ENCODE measurements at places on chromosomes 2 and 18. TPM values are rescaled to one million over a fixed set of nuclear protein-coding genes. Genes with fewer than 3 reads are reported as not detected.

DNA sequence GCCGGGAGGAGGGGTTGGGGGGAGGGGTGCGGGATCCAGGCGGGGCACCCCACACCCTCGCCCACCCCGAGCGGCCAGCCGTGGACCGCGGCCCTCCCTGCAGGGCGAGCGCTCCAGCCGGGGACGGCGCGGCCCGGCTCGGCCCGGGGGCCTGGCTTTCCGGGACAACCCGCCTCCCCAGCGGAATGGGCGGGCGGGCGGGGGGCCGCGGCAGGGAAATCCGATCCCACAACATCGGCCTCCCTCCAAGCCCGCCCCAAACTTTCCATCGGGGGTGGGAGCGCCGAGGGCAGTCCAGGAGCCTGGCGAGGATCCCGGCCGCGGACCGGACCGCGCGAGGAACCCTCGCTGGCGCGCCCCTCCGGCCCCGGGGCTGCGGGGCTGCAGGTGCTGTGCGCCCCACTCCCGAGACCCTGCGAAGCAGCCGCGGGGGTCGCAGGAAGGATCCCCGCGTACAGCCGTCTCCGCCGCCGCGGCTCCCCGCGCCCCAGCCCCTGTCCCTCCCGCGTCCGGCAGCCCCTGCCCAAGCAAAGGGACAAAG is 529 bp downstream of the SEMA4C start:
- DNase-seq, result peak; percentile 96

GRCh38 chr2:174248187-174248997 is at the start of gene OLA1:
OLA1 (minus strand) TSS chr2:174248532; CDS start chr2:174246815, 1,717 bp downstream.
- DNase-seq, result peak; percentile 96

The ECEL1 gene
- total RNA-seq, result 6.1 TPM

DNA sequence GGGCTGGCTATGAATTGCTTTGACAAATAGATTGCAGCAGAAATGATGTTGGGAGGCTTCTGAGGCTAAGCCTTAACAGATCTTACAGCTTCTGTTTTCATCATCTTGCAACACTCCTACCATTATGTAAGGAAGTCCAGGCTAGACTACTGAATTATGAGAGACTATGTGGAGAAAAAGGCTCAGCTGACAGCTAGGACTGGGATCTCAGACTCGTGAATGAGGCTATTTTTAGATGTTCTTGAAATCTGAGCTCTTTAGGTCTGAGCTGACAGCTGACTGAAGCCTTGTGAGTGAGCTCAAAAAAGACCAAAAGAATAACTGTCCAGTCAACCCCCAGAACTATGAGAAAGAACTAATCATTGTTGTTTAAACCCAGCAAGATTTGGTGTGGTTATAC is 70.3 kb downstream of the VWC2L start:
- no peak for DNase-seq

- DNase-seq, result no peak
Measured at GRCh38 chr2:65030476-65031332, 25.5 kb upstream of the CEP68 start.

- DNase-seq, result no peak
Measured at GRCh38 chr2:10428355-10428754, 19.8 kb downstream of the ODC1 start.

- no peak for DNase-seq
Measured at GRCh38 chr2:20148923-20149702, 75.8 kb downstream of the SDC1 start.

DNA sequence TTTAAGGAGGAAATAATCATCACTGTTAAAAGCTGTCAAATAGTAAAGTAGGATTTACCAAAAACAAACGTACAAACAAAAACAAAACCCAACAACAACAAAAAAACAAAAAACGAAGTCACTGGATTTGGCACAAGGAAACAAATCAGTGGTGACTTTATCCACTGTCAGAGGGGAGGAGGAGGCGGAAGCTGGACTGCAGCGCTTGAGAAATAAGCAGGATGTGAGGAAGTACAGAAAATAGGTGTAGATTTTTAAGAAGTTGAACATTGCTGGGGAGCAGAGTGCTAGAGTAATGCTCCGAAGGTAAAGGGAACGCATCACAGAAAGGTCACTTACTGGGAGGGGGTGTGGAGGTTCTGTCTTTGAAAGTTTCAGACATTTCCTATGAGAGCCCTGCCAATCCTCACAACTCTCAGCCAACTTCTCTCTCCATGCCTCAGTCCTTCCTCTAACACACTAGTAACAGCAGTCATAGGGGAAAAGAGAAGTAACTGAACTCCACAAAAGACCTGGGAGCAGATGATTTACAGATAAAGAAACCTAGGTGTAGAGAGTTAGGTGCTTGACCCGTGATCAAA is 220.2 kb upstream of the SMAD7 start:
- no peak for DNase-seq

DNA sequence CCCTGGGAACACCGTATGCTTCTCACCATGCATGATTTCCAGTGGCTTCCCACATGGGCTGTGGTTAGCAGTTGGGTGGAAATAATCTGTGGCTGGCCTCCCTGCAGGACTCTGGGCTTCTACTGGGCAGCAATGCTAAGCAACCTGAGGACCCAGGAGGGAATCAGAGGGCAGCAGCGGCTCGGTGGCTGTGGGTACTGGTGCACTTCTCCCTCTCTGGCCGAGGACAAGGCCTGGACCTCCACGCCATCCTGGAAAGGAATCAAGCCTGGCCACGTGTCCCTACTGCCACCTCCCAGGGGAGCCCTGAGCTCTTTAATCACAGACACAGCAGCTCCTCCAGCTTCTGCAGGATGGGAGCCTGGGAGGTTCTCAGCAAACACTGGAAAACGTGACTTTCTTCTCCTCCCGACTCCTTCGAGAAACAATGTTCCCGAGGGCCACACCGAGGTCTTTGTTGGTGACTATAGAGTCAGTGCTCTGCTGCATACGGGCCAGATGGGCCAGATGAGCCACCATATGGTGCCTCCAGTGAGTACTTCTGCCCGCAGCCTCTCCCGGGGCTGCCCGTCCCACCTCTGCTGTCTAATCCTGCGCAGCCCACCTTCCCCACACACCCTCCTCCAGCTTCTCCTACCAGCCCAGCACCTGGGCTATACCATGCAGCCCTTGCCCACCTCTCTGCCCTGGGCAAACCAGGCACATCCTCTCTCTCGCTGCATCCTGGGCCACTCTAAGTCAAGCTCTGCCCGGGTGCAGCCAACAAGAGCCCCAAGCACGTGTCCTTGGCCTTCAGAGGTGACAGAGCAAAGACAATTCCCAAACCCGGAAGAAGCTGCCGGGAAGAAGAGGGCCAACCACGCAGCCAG is 42.8 kb upstream of the OTOS start:
- no peak for DNase-seq

The COA5 gene
- 35.5 TPM for total RNA-seq

DNA sequence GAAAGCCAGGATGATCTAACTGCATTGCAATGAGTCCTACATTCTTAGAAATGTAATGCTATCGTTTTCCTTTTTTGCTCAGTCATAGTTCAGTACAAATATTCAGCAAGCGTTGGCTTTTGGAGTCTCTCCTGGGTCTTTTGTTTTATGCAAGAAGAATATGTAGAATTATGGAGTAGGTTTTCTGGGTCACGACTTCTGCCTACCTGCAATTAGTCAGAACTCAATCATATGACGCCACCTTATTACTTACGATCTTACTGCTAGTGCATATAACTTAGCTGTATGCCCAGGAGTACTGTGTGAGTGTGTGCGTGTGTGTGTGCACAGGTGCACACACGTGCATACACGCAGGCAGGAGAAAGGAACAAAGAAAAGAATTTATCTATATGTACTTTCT is 640.2 kb downstream of the STK39 start:
- DNase-seq, result no peak

DNA sequence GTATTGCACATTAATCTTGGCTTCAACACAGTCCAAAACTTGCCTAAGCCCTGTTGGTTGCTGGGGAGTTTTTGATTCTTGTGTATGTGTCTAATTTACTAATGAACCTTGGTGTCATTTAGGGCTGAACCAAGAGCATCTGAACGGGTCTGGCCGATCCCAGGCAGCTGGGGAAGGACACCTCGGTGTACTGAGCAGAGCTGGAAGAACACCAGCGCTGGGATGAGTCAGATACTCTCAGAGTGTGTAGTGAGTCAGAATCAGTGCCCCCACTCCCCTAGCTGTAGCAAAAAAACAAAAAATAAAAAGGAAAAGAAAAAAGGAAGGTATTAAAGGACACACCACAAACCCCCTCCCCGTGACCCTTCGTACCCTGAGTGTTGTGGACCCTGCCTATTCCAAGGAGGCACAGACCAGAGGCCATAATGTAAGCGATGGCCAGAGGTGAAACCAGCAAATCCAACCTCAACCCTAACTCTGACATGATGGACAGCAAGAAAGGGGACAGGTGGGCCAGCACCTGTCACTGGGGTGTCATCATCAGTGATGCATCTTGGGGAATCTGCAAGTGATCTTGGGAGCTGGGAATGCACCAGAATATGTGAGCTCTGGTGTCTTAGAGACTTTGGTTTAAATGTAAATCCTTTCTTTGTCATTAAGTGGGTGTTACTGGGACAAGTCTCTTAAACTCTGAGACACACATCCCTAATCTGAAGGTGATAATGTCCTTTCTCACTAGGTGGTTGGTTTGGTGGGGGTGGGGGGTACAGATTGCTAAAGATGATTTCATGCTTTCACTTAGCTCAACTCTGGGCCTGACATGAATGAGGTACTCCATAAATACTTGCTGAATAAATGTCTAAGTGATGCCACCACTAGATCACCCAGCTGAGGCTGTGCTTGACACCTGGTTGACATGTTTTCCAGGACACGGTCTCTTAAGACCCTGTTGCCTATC is 34.2 kb upstream of the NCOA1 start:
- DNase-seq, result peak; percentile 92

The LRRC30 gene
- total RNA-seq, result not detected

- no peak for DNase-seq
Measured at GRCh38 chr2:216350214-216350791, 22.0 kb downstream of the MARCHF4 start.

GRCh38 chr18:24031318-24031717 is 16.8 kb downstream of the TTC39C start:
- no peak for DNase-seq

GRCh38 chr2:98547092-98547790 is 61.1 kb downstream of the COA5 start:
- no peak for DNase-seq

DNA sequence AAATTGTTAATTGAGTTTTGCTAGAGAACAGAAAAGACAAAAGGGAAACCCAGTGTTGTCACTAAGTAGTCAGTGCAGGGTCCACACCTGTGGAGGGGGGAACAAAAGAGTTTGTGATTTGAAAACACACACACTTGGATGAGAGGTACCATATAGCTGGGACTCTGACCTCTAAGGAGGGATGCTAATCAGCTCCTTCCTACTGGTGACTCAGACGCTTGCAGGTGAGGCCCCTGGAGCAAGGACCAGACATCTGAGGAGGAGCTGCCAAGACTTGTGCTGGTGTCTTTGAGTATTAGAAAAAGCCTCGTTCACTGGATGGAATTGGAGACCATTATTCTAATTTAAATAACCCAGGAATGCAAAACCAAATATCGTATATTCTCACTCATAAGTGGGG is 146.4 kb upstream of the MAP2 start:
- no peak for DNase-seq

DNA sequence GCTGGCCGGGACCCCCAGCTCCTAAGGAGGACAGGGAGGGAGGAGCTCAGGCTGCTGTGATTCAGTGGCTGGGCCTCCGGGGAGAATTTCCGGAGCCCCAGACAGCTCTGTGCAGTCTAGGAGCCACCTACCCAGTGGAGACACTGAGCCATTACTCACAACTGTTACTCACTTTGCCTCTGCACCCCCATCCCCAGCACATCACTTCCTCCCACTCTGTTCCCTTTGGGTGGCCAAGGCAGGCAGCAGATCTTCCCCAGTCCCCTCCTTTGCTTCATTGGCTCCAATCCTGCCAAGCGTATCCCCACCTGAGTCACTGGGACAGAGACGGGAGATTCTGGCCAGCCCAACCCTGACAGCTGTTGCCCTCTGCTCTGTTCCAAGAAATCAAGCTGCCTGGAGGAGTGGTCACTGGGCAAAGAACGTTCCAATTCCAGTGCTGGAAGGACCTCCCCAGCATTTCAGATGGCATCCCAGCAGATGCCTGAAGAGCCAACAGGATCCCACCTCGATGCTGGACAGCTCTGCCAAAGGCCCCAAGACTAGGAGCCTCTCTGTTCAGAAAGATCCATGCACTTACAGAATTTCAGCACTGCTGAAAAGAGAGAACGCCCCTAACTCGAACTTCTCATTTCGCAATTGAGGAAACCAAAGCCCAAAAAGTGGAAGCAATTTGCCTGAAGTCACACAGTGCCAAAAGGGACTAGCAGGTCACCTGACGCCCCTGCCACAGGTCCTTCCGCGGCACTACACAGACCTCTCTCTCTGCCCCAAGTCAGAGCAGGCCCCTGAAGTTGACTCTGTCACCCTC is 68.3 kb downstream of the TNS1 start:
- peak; percentile 93 for DNase-seq

- DNase-seq, result no peak
Measured at GRCh38 chr2:25478736-25479135, 137.0 kb upstream of the DNMT3A start.

The MYO3B gene
- total RNA-seq, result not detected

The DUSP28 gene
- total RNA-seq, result 10.2 TPM

DNA sequence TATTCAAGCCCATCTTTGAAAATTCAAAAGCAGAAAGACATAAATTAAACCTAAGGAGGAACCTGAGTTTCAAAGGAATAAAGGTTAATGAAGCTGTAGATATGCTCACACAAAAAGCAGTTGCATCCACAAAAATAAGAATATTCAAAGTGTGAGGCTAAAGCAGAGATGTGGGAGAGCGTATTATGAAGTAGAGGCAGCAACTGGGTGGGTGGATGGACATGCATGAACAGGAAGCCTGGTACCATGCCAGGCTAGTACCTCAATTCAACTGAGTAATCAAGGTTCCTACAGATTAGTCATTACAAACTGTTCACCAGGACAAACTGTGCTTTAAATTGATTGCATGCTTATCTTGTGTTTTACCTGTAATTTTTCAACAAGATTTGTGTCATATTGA is 330.0 kb upstream of the PKDCC start:
- DNase-seq, result no peak

- no peak for DNase-seq
Measured at GRCh38 chr2:186518291-186518690, 32.2 kb downstream of the ZC3H15 start.

The GDF7 gene
- 0.71 TPM for total RNA-seq

DNA sequence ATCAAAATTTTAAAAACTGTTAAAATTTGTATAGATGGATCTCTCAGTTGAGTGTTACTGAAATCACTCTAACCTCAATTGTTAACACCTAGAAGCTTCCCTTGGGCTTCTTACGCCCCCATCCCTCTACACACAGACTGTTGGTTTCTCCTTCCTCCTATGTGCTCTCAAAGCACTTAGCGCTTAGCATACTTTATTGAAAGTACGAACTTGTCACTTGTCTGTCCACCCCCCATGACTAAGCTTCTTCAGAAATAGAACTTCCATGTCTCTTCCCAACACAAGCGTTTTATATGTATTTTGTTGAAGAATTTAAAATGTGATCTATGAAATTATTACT is 441 bp downstream of the MPHOSPH10 start:
- DNase-seq, result no peak

GRCh38 chr2:15810477-15811150 is 129.7 kb upstream of the MYCN start:
- no peak for DNase-seq

- DNase-seq, result no peak
Measured at GRCh38 chr2:54866868-54867267, 143.4 kb downstream of the EML6 start.

GRCh38 chr18:43757273-43757672 is 480.0 kb upstream of the SYT4 start:
- no peak for DNase-seq

- no peak for DNase-seq
Measured at GRCh38 chr2:241550616-241551580, 7.6 kb upstream of the BOK start.
